Chondrocyte (in vitro differentiated cells): ENCODE measurements at places on chromosomes 16 and 17. TPM values are rescaled to one million over a fixed set of nuclear protein-coding genes. Genes with fewer than 3 reads are reported as not detected.

DNA sequence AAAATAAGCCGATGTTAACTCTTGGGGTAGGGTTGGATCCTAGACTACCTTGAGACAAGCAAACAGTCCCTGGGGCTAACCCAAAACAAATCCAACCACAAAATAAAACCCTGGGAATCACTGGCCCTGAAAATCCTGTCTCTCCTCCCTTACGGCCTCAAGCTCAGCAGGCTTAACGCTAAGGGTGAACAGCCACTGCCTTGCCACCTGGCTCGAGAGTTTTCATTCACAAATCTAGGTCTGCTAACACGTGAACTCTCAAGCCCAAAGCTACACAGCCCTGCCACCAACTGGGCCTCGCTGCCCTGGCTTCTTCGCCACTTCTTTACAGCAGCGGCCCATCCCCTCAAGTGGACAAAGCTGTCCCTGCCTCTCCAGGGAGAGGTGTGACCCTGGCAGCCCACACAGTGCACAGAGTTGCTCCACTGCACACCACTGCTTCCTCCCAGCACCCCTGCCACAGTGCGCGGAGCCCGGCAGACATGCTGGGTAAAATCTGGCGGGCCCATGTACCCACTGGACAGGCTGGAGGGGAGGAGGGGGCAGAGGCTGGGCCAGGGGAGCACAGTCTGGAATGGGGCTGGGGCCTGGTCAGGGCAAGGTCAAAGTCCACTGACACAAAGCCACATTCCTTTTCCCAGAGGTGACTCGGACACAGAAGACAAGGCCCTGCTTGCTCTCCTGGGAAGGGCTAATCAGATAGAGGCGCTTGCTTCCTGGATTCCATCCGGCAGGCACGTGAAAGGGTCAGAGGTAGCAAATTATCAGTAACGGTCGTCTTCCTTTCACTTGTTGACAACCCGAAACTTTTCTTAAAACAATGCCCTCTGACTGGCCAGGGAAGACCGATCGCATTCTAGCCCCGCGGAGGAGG, 996 bp downstream of the PCYT2 start:
- no peaks in the 10 kb centered on the region for H3K27me3 ChIP-seq
- H3K4me3 ChIP-seq: peak overlapping the region; percentile 77
- H3K36me3 ChIP-seq: peaks cover 11% of the 10 kb centered on the region
- DNase-seq: no peak
- peak overlapping the region; percentile 54 for H3K27ac ChIP-seq

DNA sequence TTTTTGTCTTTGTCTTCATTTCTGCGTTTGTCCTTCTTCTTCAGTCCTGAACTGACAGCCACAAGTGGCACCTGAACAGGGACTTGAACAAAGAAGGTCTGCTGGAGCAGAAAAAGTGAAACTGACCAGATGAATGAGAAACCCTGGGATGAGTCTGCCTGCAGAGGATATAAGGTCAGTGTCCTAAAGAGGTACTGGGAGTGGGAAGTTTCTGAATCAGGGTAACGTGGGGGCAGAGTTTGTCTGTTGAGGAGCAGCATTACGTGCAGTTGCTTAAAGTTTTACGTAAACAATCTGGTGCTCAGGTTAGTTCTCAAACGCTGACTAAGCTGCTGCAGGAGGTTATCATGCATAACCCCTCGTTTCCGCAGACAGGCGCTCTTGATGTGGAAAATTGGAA, 2057.6 kb downstream of the TP53TG3F start:
- no peaks in the 10 kb centered on the region for H3K4me1 ChIP-seq
- H3K36me3 ChIP-seq: no peaks in the 10 kb centered on the region
- H3K4me3 ChIP-seq: no peak overlapping the region
- DNase-seq: no peak
- no peak overlapping the region for H3K27ac ChIP-seq

CD300E gene
- total RNA-seq: not detected in 3 replicates

RRAD gene
- 0.75 to 6.5 TPM (median 4.4 TPM) in 3 replicates for total RNA-seq

DNA sequence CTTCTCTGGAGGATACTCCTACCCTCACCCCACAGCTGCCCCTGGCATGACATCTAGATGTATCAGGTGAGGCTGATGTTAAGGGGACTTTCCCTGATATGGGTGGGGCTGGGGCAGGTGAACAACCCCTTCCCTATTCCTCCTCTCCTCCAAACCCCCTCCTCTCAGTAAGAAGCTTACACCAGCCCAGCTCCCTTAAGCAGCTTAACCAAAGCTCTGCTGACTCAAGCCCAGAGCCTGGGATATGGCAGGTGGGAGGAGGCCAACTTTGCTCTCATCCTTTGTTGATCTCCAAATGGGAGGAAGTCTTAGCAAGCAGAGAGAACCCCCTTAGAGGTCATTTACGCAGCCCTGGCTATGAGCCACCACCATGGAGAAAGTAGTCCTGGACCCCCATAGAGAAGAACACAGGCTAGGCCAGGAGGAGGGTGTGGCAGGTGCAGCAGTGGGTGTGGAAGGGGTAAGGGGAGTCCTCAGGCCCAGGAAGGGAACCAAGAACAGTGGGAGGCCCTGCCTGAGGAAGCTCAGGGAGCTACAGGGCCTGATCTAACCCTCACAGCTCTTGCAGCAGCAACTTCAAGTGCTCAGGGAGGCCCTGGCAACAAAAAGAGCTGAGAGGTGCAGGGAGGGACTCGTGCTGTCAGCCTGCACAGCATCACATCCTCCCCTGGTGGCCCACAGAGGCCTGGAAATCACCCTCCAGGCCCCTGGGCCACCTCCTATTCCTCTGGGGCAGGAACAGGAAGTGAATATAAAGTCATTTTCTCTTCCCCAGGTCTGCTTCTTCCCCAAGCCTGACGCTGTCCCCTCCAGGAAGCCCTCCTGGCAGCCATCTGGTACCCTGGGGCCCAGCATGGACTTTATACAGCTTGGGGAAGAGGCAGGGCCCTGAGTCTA, 2.9 kb downstream of the UNC119 start:
- H3K27ac ChIP-seq: no peak overlapping the region
- H3K4me1 ChIP-seq: peaks cover 26% of the 10 kb centered on the region
- peak; percentile 34 for DNase-seq
- no peak overlapping the region for H3K4me3 ChIP-seq

ZSCAN10 gene
- total RNA-seq: not detected in 3 replicates

- no peaks in the 10 kb centered on the region for H3K36me3 ChIP-seq
- H3K27ac ChIP-seq: no peak overlapping the region
- no peak for DNase-seq
- H3K4me3 ChIP-seq: no peak overlapping the region
- peaks cover 6% of the 10 kb centered on the region for H3K4me1 ChIP-seq
Measured at GRCh38 chr16:58815181-58815888, 81.2 kb upstream of the GOT2 start.

- H3K27me3 ChIP-seq: no peaks in the 10 kb centered on the region
- no peak overlapping the region for H3K27ac ChIP-seq
- DNase-seq: peak; percentile 61
- H3K4me1 ChIP-seq: peaks cover 15% of the 10 kb centered on the region
- no peak overlapping the region for H3K4me3 ChIP-seq
Measured at GRCh38 chr16:11144122-11144521, 111.9 kb downstream of the SOCS1 start.

DNA sequence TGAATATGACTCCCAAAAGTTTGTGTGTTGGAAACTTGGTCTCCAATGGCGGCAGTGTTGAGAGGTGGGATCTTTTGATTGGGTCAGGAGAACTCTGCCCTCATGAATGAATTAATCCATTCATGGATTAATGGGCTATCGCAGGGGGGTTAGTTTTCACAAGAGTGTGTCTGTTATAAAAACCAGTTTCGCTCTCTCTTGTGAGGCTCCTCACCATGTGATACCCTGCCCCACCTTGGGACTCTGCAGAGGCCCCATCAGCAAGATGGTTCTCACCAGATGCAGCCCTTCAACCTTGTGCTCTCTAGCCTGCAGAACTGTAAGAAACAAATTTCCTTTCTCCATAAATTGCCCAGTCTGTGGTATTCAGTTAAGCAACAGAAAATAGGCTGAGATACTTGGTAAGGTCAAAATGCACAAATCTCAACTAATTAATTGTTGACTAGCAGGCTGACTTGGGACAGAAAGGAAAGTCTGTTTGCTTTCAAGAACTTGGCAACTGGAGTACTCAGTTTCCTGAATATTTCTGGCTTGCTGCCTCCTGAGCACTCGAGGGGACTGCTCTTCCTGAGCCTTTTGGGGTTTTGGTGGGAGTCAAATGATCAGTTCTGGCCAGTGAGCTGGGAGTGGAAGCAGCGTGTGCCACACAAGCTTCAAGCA, 13.8 kb upstream of the CCL17 start:
- H3K27ac ChIP-seq: no peak overlapping the region
- peaks cover 5% of the 10 kb centered on the region for H3K27me3 ChIP-seq
- H3K4me1 ChIP-seq: peaks cover 35% of the 10 kb centered on the region

GRCh38 chr17:61452301-61453290, at the start of gene TBX4:
TBX4 (plus strand) TSS chr17:61452422; CDS start chr17:61456491, 4,069 bp downstream.
- peak within 1 kb of the TSS; percentile 44 for H3K4me3 ChIP-seq
- peaks cover 10% of the 10 kb centered on the region for H3K36me3 ChIP-seq
- H3K27me3 ChIP-seq: peaks cover 50% of the 10 kb centered on the region
- peak; percentile 82 for DNase-seq
- peaks cover 14% of the 10 kb centered on the region for H3K4me1 ChIP-seq

GRCh38 chr17:81031566-81032550, 3.1 kb upstream of the BAIAP2 start:
- H3K27ac ChIP-seq: no peak overlapping the region
- H3K36me3 ChIP-seq: no peaks in the 10 kb centered on the region
- peaks cover 7% of the 10 kb centered on the region for H3K27me3 ChIP-seq
- H3K4me3 ChIP-seq: no peak overlapping the region

KRT33B gene
- not detected in 3 replicates for total RNA-seq

DNA sequence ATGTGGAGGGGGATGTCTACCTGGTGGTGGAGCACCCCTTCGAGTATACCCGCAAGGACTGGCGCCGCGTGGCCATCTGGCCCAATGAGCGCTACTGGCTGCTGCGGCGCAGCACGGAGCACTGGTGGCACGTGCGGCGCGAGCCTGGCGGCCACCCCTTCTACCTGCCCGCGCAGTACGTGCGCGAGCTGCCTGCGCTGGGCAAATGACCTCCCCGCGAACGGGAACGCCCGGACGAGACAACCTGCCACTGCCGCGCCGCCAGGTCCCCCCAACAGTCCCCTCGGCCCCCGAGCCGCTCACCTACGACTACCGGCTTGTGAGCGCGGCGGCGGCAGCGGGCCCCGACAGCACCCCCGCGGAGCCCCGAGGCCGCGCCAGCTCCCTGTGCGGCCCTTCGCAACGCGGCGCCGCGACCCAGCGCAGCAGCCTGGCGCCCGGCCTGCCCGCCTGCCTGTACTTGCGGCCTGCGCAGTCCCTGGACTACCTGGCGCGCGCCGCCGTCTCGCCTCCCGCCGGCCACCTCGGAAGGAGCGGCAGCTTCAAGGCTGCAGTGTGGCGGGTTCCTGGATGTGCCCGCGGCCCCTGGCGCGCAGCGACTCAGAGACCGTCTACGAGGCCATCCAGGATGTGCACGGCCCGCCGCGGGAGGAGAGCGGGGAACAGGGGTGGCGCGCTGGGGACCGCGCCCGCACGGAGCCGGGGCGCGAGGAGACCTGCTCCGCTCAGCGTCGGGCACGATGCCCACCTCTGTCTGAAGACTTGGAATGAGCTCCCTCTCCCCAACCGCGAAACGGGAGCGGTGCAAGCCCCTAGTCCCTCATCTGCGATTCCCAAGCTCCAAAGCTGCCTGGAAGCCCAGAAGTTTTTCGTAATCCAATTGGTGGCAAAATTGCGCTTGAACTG, 48.7 kb upstream of the AMZ2 start:
- no peak for DNase-seq
- peaks cover 22% of the 10 kb centered on the region for H3K4me1 ChIP-seq
- peaks cover 39% of the 10 kb centered on the region for H3K27me3 ChIP-seq
- no peak overlapping the region for H3K4me3 ChIP-seq

GRCh38 chr17:10745231-10745630, 15.4 kb upstream of the TMEM220 start:
- no peak overlapping the region for H3K27ac ChIP-seq
- H3K36me3 ChIP-seq: no peaks in the 10 kb centered on the region
- no peak overlapping the region for H3K4me3 ChIP-seq
- peaks cover 6% of the 10 kb centered on the region for H3K4me1 ChIP-seq

DNA sequence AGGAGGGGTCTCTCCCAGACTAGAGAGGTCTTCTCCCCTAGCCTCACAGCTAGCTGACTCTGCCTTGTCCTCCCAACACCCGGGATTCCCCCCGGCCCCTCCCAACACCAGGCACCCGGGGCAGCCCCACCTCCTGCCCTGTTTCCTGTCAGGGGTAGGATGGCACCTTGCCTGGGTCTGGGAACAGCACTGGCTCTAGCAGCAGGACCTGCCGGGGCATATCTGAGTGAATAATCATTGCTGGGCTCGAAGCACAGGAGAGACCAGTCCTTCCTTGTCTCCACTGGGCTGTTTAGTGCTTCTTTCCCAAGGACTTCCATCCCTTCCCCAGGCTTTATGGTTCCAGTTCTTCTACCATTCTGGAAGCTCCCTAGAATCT, 25.7 kb downstream of the MINK1 start:
- DNase-seq: no peak
- H3K27me3 ChIP-seq: no peaks in the 10 kb centered on the region
- peak overlapping the region; percentile 80 for H3K27ac ChIP-seq
- peaks cover 8% of the 10 kb centered on the region for H3K36me3 ChIP-seq
- H3K4me1 ChIP-seq: peaks cover 39% of the 10 kb centered on the region

CCL4 gene
- total RNA-seq: not detected in 3 replicates

DNA sequence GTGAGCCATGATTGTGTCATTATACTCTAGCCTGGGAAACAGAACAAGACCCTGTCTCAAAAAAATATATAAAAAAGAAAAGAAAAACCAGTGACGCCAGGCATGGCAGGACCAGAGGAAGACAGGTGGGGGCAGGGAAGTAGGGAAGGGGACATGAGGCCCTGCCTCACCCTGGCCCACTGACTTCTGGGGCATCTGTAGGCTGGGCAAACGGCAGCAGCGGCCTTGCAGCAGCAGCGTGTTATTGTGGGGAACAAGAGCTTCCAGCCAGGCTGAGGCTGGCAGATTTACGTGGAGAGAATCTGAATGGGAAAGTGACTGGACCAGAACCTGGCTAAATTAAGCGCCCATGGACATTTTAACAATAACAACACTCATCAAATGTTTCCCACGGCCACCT, 19.4 kb downstream of the CMTM4 start:
- H3K36me3 ChIP-seq: peaks cover 2% of the 10 kb centered on the region
- no peaks in the 10 kb centered on the region for H3K27me3 ChIP-seq
- H3K4me1 ChIP-seq: peaks cover 9% of the 10 kb centered on the region
- no peak overlapping the region for H3K27ac ChIP-seq

HEATR9 gene
- not detected in 3 replicates for total RNA-seq

DNA sequence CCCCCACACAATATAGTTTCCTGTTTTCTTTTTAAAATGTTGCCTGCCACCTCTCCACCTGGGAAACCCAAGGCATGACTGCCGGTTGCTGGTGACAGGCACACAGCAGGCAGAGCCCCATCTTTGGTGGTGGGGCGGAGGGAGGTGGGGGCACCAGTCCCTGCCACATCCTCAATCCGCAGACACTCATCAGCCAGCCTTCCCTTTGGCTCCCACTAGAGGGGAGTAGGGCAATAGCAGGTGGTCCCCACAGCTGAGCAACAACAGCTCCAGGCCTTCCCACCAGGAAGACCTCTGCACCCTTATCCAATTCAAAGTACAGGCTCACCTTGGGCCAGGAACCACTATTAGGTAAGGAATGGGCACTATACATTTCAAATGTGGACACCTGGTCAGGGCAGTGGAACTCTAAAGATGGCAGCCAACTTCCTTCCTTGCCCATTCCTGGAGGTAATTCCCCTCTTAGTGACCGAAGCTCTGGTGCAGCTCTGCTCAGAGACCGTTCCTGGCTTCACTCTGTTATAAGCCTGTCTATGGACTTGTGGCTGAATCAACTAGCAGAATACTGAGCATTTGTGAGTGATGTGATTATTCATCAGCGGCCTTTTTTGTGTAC, 13.9 kb downstream of the RECQL5 start:
- H3K4me1 ChIP-seq: no peaks in the 10 kb centered on the region
- H3K27ac ChIP-seq: no peak overlapping the region
- H3K27me3 ChIP-seq: no peaks in the 10 kb centered on the region
- H3K4me3 ChIP-seq: no peak overlapping the region
